ENCODE measurements at places on chromosomes 11 and 22.

GRCh38 chr22:20182365-20182764, 31.5 kb upstream of the CCDC188 start:
- no peak for DNase-seq

DNA sequence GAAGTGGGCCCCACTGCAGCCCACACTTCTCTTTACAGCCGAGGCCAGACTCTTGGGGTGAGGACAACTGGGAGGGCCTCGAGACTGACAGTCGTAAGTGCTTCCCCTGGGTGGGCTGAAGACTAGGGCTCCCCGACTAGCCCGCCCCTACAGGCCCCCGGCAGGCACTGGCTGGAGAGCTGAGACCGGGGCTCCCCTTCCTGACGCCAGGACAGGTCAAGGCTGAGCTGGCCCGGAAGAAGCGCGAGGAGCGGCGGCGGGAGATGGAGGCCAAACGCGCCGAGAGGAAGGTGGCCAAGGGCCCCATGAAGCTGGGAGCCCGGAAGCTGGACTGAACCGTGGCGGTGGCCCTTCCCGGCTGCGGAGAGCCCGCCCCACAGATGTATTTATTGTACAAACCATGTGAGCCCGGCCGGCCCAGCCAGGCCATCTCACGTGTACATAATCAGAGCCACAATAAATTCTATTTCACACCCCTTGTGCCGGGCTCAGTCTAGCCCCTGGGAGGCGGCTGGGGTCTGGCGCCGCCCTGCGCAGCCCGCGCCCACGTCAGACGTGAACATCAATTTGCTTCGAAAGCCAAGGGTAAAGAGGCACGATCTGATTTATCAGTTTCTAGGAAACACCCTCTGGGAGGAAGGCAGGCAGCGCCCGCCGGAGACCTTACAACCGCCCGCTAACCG, 13.5 kb downstream of the SCYL1 start:
- DNase-seq, result no peak

GRCh38 chr11:8019314-8020243, 32.4 kb downstream of the EIF3F start:
- peak; percentile 10 for DNase-seq

GRCh38 chr22:37492428-37493344, 6.5 kb upstream of the MFNG start:
- DNase-seq, result peak; percentile 28

DNA sequence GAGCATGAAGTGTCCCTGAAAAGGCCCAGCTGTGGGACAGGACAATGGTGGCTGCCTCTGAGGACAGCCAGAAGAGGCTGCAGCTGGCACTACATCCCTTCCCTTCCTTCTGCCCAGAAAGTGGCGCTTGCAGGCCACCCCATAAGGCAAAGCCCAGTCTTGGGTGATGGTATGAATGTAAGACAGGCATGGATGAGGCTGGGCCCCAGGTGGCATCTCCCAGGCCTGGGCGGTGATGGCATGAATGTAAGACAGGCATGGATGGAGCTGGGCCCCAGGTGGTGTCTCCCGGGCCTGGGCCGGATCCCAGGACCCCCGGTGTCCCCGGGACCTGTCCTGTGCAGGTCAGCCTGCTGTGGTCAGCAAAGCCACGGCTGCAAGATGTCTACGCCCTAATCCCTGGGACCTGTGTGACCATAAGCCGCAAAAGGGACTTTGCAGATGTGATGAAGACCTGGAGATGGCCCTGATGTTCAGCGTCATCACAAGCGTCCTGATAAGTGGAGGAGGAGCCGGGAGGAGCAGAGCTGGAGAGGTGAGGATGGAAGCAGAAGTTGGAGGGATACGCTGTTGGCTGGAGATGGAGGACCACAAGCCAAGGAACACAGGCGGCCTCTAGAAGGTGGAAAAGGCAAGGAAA, 181.1 kb downstream of the CTTN start:
- DNase-seq, result no peak

All from fibroblast of skin of abdomen (primary cell).